Activated CD4-positive, CD25-positive, alpha-beta regulatory T cell (primary cell): ENCODE measurements at places on chromosomes 5 and 9.

- no peak for DNase-seq
Measured at GRCh38 chr9:127307802-127308201, 43.2 kb downstream of the GARNL3 start.

- no peak for DNase-seq
Measured at GRCh38 chr5:169106911-169107706, 193.8 kb downstream of the SLIT3 start.

- DNase-seq: no peak
Measured at GRCh38 chr5:18850216-18850615, 1137.8 kb downstream of the CDH18 start.

GRCh38 chr5:56601641-56602071 is 213.7 kb upstream of the MAP3K1 start:
- no peak for DNase-seq
